ENCODE measurements at places on chromosomes 6 and 20.
A peak's percentile ranks its signal among the peaks of the same experiment; 100 is the strongest.

DNA sequence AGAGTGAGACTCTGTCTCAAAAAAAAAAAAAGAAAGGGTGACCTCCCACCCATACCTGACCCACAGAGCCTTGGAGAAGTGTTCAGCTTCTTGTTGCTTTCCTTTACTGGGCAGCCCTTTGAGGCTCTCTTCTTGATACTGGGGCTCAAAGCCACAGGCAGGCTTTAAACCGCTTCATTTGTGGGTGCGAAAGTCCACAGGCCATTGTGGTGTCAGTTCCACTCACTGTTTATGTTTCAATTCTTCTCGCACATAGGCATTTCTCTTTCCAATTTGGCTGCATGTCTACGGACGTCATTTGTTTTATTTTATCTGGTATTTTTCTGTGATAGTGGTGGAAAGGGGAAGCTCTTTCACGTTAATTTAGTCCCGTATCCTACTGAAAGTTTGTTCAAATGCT, 34.6 kb downstream of the PPARD start:
- DNase-seq, result no peak

- no peak for DNase-seq
These were observed 10.8 kb upstream of the RNF24 start for GRCh38 chr20:4026093-4026601.

DNA sequence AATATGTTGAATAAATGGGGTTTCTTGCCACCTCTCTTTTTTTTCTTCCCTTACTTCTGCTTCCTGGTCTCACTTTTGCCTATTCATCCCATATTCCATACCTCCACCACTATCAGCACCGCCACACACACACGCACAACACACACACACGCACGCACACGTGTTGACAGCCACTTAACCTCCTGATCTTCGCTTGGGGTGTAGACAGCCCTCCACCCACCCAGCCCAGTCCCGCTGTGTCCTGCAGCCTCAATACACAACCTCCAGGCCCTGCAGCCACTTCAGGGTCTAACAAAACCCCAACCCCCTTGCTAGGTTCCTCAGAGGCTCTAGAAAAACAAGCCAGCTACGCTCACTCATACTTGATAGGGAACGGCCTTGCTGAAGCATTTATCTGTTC, 72.3 kb downstream of the LINC00237 start:
- no peak for DNase-seq

GRCh38 chr20:4014031-4014474, 1.3 kb downstream of the RNF24 start:
- DNase-seq, result no peak

DNA sequence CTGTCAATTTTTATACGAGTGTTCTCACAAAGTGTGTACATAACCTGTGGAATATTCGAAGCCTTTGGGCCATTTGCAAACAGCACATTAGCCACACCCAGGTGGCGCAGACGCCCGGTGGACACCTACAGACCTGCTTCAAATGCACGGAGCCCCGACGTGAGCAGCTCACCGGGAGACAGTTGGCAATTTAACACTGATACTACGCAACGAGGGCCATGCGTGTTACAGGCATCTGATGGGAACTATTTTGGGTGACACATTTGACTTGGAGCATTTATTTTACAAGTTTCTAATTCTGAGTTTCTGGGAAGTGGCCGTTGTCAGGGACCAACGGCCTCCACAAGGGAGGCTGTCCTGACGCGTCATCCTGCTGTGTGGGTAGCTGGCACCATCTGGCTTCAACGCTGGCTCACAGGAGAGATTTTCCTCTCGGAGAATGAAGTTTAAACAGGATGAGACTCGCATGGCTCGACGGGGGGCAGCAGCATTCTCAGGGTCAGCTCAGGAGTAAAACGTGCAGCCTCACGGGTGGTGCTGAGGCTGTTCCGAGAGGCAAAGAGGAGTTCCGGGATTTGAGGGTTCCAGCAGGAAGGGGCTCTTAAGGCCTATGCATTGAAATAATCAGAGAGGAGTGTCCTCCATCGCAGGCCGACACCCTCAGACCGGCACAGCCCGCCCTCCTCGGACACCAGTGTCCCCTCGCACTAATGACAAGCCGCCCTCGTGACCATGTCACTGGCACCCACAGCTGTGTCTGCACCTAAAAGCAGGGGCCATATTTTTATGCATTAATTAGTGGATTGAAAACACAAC, 207.4 kb downstream of the DLL1 start:
- no peak for DNase-seq

- peak; percentile 64 for DNase-seq
These were observed 8.0 kb downstream of the TP53RK start for GRCh38 chr20:46681032-46681854.

- no peak for DNase-seq
These were observed 10.1 kb downstream of the MAP3K5 start for GRCh38 chr6:136782021-136782770.

DNA sequence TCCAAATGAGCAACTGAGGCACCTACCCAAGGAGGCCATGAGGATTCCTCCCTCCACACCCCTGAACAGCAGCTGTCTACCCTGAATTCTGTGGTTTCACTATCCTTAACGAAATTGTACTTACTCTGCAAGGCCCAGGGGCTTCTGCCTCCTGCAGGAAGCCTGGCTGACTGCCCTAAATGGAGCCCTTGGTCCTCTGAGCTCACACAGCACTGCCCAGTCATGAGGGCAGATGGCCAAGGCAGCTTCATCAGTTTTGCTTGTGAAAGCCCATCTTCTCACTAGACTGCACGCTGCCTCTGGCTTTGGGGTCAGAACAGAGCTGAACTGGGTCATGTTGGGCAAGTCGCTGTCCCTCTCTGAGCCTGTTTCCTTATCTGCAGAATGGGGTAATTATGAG, 26.4 kb upstream of the SIRPA start:
- no peak for DNase-seq

DNA sequence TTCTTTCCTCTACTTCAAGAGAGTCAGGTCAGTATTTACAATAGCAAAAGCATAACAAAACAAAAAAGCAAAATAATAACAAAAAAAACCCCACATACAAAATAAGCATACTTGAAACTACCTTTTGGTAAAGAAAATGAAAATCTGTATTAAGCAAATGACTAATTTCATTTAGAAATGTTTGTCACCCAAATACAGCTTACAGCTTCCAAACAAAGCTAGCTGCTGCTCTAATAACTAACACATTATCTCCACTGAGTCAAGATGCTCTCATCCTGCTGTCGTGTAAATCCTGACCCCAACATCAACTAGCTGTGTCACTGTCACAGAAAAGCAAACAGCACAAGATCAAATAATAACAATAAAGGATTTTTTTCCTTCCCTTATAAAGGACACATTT, 21.7 kb downstream of the MAP7 start:
- no peak for DNase-seq

DNA sequence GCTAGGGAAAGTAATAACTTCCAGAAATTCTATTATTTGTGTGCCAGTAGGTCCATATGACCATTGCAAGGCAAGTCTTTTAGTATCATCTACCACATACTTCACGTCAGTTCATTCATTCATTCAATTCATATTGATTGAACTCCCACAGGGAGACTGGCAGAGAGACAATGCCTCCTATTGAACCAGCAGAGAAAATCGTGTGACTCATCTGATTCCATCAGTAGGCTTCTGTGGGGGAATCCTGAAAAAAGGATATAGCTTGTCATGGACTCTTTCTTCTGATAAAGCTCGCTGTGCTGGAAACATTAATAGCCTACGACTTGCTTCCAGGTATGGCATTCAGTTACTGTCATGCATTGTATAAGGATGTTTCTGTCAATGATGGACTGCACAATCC, 45.3 kb upstream of the CNR1 start:
- DNase-seq, result no peak

DNA sequence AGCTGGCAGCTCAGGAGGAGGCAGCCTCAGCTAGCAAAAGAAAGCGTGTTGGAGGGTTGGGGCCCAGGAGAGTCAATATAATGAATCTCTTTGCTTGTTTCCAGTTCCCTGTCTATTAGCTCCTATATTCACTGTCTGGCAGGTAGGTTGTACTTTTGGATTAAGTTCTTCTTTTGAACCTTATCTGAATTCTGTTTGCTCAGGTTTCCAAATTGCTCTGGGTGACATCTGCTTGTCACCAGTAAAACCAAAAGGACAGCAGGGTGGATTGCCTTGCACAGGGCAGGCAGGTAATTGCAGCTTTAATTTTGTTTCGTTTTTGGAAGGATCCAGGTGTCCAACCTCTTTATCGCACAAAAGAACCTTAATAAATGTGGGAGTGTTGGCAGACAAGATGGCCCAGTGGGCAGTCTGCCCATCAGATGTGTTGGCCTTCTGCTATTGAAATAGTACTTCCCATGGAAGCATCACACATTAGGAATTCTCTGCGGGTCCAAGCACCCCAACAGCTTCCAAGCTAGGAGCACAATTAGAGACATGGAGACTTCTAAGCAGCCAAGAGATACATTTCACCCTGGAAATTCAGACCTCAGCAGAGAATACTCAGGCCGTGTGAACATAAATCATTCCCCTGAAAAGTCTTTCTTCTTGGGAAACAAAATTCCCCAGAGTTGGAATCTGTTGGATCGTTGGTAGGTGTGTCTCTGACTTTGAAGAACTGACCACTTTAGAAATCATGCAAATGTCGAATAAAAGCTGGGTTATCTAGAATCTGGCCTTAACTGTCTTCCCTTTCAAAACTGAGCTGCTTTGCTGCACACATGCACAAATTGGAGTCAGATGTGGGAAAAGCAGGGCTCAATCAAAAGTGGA, 286.9 kb upstream of the BMP2 start:
- DNase-seq, result no peak

- DNase-seq, result no peak
These were observed 164.4 kb upstream of the JARID2 start for GRCh38 chr6:15081447-15081846.

DNA sequence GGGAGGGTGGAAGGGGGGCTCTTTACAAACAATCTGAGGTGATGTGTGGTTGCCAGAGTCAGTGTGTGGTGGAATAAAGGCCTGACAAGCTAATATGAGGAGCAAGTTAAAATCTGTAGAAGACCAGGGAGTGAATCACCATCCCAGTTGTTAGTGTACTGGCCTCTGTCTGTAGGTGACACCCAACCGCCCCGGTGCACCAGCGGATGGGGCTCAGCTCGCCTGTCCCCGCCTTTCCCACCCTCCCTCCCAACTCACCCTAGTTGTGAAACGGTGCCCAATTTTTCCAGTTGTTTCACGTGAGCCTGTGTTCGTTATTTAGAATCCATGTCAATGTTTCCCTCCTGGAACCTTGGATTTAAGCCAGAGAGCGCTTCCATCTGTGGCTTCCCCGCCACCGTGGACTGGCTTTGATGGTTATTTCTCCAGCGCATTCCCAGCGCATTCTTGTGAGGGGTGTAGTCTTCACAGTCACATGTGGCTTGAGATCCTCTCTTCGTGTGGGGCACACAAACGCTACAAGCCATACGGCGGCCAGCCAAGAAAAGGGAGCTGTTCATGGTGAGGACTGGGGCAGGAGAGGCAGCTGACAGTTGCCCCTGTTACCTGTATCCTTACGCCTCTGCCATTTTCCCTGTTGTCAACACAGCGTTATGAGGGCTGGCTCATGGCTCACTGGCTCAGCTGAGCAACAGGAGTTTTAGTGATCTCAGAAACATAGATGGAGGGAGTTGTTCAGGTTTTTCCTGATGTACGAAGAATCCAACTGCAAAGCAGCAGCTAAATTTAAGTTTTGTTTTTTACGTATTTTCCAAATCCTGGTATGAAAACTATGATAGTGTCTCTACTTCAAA, 137.6 kb downstream of the ZDHHC14 start:
- DNase-seq, result no peak

- no peak for DNase-seq
These were observed 105.0 kb upstream of the LAMP5 start for GRCh38 chr20:9409352-9409751.

- no peak for DNase-seq
These were observed 98.3 kb downstream of the CDC5L start for GRCh38 chr6:44485601-44486401.

DNA sequence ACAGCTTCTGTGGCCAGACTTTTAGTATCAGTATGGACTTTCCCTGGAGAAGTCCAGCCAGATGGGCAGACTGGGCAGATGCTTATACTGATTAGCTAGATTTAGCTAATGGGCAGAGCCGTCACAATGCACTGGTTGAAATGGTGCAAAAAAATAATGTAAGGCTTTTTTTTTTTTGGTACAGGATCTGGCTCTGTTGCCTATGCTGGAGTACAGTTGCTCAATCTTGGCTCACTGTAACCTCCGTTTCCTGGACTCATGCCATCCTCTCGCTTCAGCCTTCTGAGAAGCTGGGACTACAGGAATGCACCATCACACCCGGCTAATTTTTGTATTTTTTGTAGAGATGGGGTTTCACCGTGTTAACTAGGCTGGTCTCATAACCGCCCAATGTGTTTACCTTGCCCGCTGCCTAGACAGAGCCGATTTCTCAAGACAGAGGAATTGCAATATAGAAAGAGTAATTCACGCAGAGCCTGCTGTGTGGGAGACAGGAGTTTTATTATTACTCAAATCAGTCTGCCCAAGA, 16.4 kb upstream of the KIFC1 start:
- DNase-seq, result no peak

GRCh38 chr20:24629668-24630067, 160.2 kb downstream of the SYNDIG1 start:
- no peak for DNase-seq

GRCh38 chr20:12414446-12415274, 497.0 kb downstream of the BTBD3 start:
- no peak for DNase-seq

- DNase-seq, result no peak
These were observed 86.9 kb downstream of the SH3BGRL2 start for GRCh38 chr6:79717989-79718388.

- no peak for DNase-seq
These were observed 83.4 kb downstream of the ELOVL4 start for GRCh38 chr6:79864001-79864400.

- no peak for DNase-seq
These were observed 69.9 kb downstream of the SESN1 start for GRCh38 chr6:109024784-109025183.

DNA sequence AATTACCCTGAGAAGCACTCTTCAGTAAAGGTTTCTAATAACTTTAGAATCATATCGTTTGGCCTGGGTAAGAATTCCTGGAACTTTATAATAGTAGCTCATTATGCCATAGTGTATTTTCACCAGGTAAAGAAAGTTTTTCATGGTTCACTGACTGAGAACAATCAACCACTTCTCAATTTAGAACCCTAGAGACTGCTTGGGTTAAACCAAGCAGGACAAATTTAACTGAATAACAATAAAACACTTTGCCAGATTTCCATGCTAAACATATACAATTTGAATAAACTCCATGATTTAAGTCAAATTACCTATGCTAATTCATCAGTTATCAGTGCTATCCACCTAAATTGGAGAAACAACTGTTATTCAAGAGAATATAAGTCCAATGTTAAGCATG, 99.4 kb downstream of the PLG start:
- no peak for DNase-seq

GRCh38 chr20:24829649-24830370, 119.3 kb upstream of the CST7 start:
- DNase-seq, result no peak

DNA sequence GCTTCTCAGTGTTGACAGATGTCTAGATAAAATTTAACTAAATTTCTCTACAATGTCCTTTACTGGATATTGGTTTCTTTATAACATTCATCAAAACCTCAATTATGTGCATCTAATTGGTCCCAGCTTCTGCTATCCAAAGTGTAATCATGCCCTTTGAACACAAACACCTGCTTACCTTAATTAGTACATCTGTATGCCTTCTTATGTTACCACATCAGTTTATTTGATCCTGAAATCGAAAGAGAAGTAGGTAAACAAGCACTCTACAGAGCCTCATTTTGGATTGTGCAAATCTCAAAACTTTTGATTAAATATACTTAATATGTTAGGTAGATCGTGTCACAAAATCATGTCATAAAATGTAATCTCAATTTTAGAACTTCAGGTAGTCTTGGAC, 36.5 kb downstream of the TAB2 start:
- no peak for DNase-seq
